ENCODE measurements at places on chromosomes 3 and 15.

DNA sequence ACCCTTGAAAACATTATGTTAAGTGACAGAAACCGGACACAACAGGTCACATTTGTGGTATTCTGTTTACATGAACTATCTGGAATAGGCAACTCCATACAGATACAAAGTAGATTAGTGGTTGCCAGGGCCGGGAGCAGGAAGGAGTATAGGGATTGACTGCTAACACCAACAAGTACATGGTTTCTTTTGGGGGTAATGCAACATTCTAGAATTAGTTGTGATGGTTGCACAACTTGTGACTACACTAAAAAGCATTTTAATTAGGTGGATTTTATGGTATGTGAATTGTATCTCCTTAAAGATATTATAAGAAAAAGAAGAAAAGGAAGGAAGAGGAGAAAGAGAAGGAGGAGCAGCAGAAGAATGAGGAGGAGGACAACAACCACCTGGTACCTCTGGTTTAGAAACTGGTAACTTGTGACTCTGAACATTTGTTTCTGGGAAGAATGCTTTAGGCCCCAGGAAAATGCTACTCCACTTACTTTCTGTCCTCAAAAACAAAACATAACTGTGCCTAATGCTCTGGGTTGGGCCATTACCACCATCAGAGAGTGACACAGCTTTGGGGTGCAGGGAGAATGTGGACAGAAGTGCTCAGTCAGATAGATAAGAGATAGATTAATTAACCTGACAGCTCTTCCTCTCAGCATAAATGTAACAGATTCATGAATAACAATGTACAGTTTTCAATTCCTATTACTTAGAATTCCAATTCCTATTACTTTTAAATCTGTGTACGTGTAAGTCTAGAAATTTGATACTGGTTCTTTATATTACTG is 20.3 kb downstream of the SETMAR start:
- no peak for DNase-seq

DNA sequence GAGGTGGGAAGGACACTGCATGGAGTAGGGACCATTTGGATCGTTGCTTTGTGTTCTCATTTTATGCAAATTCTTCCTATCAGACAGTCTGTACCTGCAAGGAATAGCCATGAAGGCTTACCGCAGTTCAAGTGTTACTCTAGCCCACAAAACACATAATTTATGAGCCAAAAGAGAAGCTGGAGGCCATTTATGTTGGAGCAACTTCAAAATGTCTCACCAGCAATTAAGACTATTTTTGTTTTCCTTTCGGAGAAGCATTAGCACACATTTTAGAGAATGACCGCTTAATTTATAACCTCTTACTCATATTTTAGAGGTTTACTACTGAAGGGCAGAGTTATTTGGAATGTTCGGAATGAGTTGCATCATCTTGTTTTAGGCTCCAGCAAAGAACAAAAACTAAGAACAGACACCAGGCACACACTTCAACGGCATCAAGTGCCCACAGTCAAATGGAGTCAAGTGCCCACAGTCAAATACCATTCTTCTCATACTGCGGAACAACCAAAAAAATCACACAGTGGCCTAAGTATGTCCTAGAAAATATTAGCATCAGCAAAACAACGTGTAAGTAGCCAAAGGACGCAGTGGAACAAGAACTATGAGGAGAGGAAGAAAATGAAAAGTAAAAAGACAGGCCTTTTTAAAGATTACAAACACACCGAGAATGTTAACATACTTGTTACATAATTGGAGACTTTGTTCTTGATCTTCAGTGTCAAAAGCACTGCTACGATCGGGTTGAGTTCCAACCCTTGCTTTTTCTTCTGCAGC is 17.5 kb upstream of the GOLGA8J start:
- peak; percentile 29 for DNase-seq

DNA sequence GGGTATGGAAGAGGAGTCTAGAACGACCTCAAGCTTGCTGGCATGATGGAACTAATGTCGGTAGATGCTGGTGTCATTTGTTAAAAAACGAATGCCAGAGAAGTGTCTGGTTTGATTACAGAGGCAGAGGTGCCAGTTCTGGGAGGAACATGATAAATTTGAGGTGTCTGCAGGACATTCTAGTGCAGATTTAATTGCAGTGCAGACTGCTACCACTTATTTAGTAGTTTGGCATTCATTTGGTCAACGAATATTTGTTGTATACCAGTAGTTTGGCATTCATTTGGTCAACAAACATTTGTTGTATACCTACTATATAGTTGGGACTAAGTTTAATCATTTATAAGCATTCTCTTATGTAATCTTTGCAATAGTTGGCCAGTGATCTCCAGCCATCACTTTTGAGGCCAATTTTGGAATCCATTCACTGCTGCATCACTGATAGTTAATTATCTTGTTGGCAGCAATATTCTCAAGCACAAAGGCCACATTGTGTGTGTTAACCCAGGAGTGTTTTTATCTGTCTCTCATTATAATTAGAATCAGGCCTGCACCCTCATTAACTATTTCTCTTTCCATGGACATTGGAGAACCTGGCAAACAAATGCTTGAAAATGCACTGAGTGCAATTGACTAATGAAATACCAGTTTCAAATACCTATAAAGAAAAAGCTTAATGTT is 19.5 kb upstream of the TGFBR2 start:
- no peak for DNase-seq

- DNase-seq, result no peak
Observed at GRCh38 chr3:15782429-15782828, 15.3 kb downstream of the ANKRD28 start.

- no peak for DNase-seq
Observed at GRCh38 chr3:45232521-45232920, 6.4 kb upstream of the TMEM158 start.

- no peak for DNase-seq
Observed at GRCh38 chr3:195557322-195557721, 14.2 kb upstream of the PPP1R2 start.

GRCh38 chr3:165159760-165160421 is 36.3 kb downstream of the SLITRK3 start:
- no peak for DNase-seq

DNA sequence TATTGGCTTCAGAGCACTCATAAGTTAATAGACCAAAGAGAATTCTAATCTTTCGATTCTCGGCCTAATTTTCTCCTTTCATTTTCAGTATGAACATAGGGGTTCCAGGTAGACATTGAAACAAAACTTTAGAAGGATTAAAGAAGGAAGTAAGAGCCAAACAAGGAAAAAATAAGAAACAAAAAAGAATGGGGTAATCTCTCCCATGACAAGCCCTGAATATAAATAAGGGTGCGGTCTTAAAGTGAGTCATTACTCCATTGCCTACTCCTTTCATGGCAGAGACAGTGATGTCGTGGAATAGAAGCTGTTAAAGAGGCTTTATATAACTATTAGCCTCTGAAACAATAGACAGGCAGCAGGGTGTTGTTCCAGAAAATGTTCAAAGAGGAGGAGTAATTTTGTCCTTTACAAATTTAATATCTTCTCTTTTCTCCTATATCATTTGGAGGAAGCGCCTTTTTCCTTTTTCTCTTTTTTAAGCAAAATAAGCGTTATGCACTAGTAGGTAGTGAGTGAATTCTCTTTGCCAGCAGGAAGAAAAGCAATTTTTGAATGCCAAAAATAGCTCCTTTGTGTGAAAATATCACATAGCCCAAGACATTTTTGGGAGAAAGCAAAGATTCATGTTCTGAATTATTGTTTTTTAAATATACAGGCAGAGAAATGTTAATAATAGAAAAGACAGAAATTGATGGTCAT is 607.9 kb upstream of the KCNMB2 start:
- DNase-seq, result peak; percentile 73

GRCh38 chr15:28182731-28183130 is 83.6 kb upstream of the OCA2 start:
- no peak for DNase-seq

GRCh38 chr3:45240292-45240691 is 14.2 kb upstream of the TMEM158 start:
- no peak for DNase-seq

GRCh38 chr15:83282776-83283137 is 1.7 kb downstream of the BNC1 start:
- DNase-seq, result peak; percentile 35

DNA sequence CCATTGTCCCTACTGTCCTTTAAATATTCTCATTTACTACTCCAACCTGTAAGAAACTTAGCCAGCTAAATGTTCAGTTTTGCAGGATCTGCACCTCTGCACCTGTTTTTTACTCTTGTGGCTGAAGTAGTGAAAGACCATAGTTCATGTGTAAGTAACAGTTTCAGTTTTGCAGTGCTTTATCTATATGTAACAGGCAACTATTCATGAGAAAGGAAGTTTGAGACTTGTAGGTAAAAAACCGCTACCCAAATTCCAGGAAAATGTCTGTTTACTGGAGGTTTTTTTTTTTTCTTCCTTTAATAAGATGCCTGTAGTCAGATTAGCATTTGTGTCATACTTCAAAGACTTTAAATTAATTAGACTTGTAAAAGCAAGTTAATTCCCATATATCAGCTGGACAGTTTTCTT is 25.4 kb upstream of the MBNL1 start:
- no peak for DNase-seq

DNA sequence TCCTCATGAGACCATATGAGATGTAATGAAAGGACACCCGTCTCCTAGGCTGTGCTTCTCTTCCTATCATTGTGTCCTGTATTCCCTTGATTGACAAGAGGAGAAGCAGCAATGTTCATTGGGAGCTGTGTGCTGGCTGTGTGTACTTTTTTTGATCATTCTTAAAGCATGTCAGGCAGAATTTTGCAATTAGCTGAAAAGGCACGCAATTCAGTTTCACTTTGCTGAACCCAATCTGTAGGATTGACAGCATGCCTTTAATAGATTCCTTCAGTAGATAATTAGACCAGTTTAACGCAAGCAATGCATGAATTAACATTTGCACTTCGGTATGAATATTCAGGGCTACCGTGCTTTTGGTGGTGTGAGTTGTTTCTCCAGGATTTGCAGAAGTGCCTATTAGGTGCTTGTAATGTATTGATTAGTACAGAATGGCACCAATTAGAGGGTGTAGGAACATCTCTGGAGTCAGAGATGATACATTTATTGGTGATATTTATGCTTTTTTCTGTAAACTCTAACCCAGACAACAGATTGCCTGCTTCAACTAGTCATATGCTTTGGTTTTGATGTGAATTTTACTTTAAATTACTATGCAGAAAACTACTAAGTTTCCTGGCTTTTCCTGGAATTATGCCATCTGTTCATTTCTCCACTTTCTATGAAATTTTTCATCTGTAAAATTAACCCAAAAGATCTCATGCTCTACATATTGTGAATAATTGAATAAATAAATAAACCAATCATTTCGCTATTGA is 114.3 kb downstream of the NSUN3 start:
- DNase-seq, result no peak

GRCh38 chr3:111802163-111802625 is 56.9 kb upstream of the PHLDB2 start:
- peak; percentile 67 for DNase-seq

DNA sequence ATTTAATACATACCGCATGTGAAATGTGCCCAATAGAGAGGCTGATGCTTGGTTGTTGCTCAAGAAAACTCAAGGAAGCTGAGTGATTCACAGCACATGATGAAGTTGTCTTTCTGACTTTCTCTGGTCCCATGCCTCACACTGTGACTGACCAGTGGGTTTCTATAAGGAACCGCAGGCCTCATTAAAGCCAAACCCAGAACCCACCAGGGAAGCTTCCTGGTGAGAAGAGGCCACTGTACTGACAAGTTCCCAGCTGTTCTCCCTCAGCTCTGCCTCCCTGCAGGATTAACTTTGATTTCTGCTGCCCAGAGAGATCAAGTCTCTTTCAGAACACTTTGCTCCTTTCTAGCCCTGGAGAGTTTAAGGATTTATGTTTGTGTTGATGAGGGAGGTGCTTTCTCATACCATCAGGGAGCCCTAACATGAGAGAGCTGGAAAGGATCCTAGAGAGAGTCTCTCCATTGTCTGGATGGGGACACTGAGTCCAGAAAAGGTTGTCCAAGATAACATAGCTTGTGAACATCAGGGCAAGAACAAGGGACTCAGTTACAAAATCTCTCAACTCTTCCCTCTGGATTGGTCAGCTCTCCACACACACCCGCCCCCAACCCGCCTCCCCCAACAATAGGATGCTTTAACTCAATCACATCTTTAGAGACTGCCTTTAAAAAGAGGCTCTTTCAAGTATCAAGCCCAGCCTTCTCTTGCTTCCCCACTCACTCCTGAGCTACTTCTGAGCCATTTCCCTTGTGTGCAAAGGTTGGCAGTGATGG is 303.2 kb upstream of the TLE3 start:
- DNase-seq, result no peak

GRCh38 chr3:25564075-25564474 is 100.6 kb downstream of the TOP2B start:
- no peak for DNase-seq

DNA sequence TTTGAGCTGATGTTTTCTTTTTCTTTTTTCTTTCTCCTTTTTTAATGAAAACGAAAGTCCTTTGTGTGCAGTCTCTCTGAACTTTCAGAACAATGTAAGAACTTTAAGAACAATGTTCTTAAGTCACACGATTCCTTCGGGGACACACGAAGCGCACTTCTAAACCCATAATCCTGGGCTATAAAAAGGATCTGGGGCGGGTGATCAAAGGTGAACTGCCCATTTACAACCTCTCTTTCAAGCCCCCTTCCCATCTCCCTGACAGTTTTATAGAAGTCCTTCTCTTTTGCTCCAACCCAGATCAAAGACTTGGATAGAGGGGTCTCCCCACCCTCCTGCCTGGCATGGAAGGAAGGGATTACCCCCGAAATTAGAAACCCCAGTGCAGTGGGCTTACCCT is 126.8 kb downstream of the BDH1 start:
- no peak for DNase-seq

GRCh38 chr3:81743096-81744025 is 18.1 kb downstream of the GBE1 start:
- DNase-seq, result peak; percentile 85

DNA sequence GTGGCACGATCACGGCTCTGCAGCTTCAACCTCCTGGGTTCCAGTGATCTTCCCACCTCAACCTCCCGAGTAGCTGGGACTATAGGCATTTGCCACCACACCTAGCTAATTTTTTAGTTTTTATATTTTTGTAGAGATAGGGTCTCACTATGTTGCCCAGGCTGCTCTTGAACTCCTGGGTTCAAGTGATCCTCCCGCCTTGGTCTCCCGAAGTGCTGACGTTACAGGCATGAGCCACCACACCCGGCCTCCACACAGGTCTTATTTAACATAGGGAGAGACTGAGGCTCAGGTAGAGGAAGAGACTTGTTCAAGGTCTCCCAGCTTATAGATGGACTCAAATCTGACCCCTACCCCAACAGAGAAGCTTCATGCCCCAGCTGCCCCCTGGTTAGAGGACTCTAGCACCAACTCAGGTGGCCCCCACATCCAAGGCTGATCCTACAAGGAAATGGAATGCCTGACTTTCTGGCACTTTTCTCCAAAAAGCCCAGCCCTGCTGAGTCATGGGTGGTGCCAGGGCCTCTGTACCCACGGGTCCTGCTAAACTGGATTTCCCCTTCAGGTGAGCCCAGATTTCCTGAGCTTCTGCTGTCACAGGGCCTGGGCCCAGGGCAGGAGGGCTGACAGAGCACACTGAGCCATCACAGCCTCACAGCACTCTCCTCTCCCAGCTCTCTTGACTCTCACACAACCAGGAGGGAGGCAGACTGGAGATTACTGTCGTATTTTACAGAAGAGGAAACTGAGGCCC is 5.6 kb downstream of the TMEM40 start:
- DNase-seq, result no peak
